A549 (cell line): ENCODE measurements at places on chromosomes 2 and 18. TPM values are rescaled to one million over a fixed set of nuclear protein-coding genes. Genes with fewer than 3 reads are reported as not detected.

- no peak for DNase-seq
Observed at GRCh38 chr18:70139138-70139537, 66.3 kb downstream of the RTTN start.

DNA sequence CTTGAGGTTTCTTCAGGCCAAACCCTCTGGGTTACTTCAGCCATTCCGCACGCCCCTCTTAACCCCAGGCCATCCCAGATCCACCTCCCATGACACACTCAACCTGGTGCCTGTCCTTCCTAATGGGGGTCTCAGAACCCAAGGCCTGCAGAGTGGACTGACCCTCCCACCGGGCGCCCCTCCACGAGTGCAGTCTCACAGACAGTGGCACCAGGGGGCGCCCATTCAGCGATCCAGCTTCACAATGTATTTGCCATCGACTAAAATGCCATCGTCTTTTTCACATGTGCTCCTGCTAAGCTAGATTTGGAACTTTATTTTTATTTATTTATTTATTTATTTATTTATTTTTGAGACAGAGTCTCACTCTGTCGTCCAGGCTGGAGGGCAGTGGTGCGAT is 38.5 kb downstream of the INPP5D start:
- no peak for DNase-seq

Gene NBEAL1
- 3.8 to 5.4 TPM (median 4.2 TPM) in 3 replicates for polyA plus RNA-seq

DNA sequence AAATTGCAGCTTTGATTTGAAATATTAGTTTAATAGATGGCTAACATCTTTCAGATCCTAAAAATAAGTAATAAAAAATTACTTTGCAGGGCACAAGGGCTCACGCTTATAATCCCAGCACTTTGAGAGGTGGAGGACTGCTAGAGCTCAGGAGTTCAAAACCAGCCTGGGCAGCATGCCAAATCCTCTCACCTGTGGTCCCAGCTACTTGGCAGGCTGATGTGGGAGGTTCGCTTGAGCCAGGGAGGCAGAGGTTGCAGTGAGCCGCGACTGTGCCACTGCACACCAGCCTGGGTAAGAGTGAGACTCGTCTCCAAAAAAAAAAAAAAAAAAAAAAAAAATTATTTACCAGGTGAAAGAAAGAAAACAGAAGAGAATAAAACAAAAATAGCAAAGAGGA is 449.8 kb downstream of the NRXN1 start:
- no peak for DNase-seq

Gene XDH
- 0.71 to 1.0 TPM (median 0.88 TPM) in 3 replicates for polyA plus RNA-seq

DNA sequence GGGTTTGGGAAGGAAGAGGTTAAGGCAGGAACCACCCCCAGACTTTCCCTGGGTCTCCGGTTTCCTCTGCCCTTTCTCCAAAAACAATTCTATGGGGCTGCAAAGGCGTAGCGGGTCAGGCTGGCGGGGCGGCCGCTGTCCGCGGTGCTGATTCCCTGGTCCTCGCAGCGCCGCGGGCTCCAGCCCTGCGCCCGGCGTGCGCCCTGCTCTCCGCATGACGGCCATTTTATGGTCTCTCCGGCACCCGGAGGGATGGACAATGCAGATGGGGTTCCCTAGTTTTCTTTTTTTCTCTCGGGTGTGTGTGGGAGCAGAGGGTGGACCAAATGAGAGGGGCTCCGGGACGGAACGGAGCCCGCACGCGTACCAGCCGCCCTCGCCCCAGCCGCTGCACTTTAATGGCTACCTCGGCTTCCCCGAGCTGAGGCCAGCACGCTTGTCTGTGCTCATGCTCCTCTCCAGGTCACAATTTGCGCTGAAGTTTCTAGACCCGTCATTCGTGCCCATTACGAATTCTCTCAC is 1.6 kb downstream of the ST8SIA3 start:
- DNase-seq, result peak; percentile 3

Gene ITSN2
- 19.4 to 21.4 TPM (median 19.8 TPM) in 3 replicates for polyA plus RNA-seq

Gene CCDC121
- polyA plus RNA-seq, result 4.6 to 5.2 TPM (median 4.9 TPM) in 3 replicates

Gene IL36G
- polyA plus RNA-seq, result not detected in 3 replicates

Gene ANO7
- 2.0 to 3.0 TPM (median 2.7 TPM) in 3 replicates for polyA plus RNA-seq

GRCh38 chr2:74546004-74546403 is 7.7 kb downstream of the LOXL3 start:
- DNase-seq, result no peak

- no peak for DNase-seq
Observed at GRCh38 chr2:66649006-66649405, 214.1 kb downstream of the MEIS1 start.

GRCh38 chr2:19865151-19865550 is 36.6 kb downstream of the TTC32 start:
- DNase-seq, result no peak

Gene TRAK2
- 10.2 to 10.8 TPM (median 10.4 TPM) in 3 replicates for polyA plus RNA-seq

Gene EVX2
- polyA plus RNA-seq, result not detected in 3 replicates

- no peak for DNase-seq
Observed at GRCh38 chr2:200297100-200297499, 9.4 kb upstream of the SPATS2L start.

Gene DCTN1
- 104 to 107 TPM (median 106 TPM) in 3 replicates for polyA plus RNA-seq

DNA sequence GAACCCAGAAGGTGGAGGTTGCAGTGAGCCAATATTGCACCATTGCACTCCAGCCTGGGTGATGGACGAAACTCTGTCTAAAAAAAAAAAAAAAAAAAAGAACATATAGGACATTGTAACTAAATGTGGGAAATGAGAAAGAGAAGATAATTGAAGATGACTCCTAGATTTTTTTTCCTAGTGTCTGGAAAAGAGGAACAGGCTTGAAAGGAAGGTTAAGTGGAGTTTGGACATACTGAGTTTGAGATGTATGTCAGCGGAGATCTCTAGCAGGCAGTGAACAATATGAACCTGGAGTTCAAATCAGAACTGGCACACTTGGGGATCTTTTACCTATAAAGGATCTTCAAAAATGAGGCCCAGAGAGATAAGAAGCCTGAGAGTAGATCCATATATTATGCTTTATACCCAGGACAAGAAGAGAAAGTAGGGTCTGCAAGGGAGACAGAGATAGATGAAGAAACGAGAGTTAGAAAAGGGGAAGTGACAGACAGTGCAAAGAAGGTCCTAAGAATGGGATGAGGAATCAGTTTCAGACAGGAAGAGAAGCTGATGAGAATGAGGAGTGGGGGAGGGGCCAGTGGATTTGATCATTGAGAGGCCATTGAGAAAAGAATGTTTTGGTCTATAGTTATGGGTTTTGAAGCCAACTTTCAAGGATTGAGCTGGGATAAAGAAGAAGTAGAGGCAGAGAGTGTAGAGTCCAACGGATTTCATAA is 46.9 kb upstream of the CD28 start:
- no peak for DNase-seq

GRCh38 chr2:106282462-106283170 is 88.5 kb upstream of the UXS1 start:
- no peak for DNase-seq

- DNase-seq, result no peak
Observed at GRCh38 chr2:181892799-181893435, 1.4 kb downstream of the ITPRID2 start.

- DNase-seq, result no peak
Observed at GRCh38 chr2:64792300-64792699, 138.6 kb upstream of the SERTAD2 start.

- DNase-seq, result no peak
Observed at GRCh38 chr18:51171625-51172259, 25.7 kb downstream of the MEX3C start.

DNA sequence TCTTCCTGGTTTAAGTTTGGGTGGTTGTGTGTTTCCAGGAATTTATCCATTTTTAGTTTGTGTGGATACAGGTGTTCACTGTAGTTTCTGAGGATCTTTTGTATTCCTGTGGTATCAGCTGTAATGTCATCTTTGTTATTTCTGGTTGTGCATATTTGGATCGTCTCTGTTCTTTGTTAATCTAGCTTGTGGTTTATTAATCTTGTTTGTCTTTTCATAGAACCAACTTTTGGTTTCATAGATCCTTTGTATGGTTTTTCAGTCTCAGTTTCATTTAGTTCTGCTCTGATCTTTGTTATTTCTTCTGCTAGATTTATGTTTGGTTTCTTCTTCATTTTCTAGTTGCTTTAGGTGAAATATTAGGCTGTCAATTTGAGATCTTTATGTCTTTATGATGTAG is 202.4 kb upstream of the ZSWIM2 start:
- DNase-seq, result no peak
